ENCODE measurements at places on chromosomes 1 and 21.

DNA sequence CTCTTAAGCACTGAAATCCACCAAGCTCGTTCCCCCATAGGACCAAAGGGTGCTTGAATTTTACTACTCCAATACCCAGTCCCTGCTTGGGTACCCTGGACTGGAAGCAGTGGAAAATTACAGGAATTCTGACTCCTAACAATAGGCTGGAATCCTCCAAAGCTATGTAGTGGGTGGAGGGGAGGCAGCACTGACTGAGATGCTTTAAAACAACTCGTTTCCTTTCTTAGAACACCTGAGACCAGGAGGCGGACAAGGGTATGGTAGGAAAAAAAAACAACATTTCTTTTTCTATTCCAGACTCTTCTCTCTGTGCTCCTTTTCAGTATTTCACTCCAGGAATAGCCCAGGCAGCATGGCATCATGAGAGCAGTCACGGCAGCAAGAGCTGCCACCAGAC lies 2.3 kb downstream of the PEF1 start:
- DNase-seq: no peak

- no peak for DNase-seq
Measured at GRCh38 chr1:17553975-17554700, 14.6 kb downstream of the ARHGEF10L start.

DNA sequence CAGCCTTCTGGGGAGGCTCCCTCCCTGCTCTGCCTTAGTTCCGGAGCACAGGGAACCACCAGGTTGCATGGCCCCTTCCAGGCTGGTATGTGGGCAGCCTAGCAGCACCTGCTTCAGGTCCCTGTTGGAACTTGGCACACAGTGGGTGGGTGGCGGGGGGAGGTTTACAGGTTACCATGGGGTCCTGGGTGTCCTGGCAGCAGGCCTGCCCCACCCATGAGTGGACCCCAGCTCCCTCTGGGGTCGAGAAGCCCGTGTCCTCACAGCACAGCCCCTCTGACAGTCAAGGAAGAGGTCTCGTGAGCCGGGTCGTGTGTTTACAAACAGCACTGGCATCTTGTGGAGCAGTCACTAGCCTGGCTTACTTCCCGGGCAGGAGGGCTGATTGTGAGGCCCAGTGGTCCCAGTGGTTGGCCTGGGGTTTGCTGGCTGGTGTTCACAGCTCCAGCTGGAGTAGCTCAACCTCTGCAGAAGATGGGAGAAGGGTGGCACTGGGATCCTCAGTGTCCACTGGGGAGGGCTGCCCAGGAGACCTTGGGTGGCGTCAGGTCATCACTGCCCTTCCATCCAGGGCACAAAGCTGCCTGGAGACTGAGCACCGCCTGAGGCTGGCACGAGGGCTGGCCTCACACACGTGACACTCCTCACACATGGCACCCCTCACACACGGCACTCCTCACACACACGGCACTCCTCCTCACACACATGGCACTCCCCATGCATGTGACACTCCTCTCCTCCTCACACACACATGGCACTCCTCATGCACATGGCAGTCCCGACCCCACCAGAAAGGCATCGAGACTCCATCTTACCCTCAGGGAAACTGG lies 100.9 kb downstream of the RIPK4 start:
- DNase-seq: no peak

GRCh38 chr1:232184561-232185530 lies 445.1 kb downstream of the SIPA1L2 start:
- DNase-seq: no peak

GRCh38 chr1:18668750-18669404 lies 38.2 kb downstream of the PAX7 start:
- no peak for DNase-seq

GRCh38 chr1:204339541-204339940 lies 20.2 kb downstream of the PLEKHA6 start:
- no peak for DNase-seq

DNA sequence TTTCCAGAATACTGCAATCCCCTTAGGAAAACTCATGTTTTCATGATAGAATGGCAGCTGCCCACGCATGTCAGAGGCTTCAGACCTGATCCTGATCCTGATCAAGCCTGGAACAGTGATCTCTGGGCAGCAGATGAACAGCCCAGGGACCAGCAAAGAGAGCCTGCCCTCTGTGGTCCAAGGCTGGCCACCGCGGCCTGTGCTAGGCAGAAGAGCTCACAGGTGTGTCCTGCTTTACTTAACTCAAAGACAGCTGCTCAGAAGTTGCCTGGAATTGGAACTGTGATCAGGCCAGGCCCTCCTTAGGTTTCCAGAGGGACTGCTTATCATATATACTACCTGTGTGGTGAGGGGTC lies 21.2 kb upstream of the BCAR3 start:
- no peak for DNase-seq

GRCh38 chr1:212561501-212561931 lies 47.0 kb upstream of the ATF3 start:
- DNase-seq: no peak

DNA sequence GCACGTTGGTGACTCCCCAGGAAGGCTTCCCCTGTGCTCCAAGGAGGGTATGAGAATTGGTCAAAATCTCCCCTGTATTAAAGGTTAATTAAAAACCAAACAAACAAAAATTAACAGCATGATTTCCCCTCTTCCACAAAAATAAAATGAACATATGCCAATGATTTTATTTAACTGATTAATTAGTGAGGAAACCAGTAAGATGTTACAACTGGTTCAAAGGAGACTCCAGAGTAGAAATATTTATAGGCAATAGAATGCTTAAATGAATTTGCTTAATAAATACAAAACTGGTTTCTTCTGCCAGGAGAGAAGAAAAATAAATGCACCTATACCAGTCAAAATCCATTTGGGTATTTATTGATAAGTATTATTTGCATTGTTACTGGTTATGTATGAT lies 249.5 kb upstream of the DEPDC1 start:
- no peak for DNase-seq

- no peak for DNase-seq
Measured at GRCh38 chr1:41773144-41773591, 145.6 kb downstream of the HIVEP3 start.

GRCh38 chr1:198007687-198008607 lies 90.8 kb downstream of the LHX9 start:
- DNase-seq: no peak

DNA sequence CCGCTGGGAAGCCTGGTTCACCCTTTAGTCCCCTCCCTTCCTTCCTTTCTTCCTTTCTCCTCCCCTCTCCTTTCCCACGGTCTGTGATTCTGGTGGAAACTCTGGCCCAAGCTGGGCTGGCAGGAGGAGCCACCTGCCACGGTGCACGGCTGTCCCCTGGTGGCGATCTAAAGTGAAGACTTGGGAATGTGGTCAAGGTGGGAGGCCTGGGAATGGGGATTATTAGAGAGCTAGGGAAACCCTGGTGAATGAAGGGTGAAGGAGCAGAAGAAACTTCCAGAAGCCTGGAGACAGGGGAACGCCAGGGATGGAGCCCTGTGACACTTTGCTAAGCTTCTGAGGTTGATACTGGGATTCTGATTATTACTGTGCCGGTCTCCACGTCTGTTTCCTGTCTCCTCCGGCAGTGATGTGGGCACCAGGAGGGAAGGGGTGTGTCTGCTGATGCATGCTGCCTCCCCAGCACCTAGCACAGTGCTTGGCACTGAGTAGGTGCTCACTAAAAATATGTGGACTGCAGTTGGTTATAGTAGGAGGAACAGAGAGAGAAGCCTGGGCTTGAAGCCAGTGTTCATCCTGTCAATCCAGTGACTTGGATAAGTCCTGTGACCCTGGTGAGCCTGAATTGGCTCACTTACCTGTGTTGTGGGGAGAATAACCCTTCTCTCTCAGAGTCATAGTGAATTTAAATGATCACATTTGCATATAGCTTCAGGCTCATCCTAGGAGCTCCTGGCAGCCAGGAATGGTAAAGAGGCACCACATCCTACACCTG lies 71.2 kb upstream of the NBPF3 start:
- peak; percentile 65 for DNase-seq

GRCh38 chr1:191671236-191671635 lies 487.0 kb upstream of the RGS18 start:
- DNase-seq: no peak

- DNase-seq: no peak
Measured at GRCh38 chr1:200819726-200820125, 53.1 kb upstream of the GPR25 start.

- no peak for DNase-seq
Measured at GRCh38 chr1:156083800-156084790, 1.8 kb upstream of the MEX3A start.

DNA sequence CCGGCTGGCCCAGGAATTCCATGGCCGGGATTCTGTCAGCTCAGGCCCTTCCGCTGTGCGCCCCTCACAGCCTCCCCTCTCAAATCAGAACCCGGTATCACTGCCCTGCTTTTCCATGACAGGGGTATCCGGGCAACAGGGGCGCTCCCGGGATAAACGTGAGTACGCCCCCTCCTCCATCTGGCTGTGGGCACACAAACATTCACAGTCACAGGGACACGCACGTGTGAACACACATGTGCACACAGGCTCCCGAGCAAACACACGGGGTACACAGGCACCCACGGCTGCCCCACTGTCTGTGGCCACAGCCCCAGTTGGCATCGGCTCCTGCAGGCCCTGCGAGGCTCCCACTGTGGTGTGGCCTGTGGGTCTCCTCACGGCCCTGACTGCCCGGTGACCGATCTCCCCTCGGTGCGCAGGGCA lies 16.7 kb downstream of the COL6A1 start:
- peak; percentile 0 for DNase-seq

DNA sequence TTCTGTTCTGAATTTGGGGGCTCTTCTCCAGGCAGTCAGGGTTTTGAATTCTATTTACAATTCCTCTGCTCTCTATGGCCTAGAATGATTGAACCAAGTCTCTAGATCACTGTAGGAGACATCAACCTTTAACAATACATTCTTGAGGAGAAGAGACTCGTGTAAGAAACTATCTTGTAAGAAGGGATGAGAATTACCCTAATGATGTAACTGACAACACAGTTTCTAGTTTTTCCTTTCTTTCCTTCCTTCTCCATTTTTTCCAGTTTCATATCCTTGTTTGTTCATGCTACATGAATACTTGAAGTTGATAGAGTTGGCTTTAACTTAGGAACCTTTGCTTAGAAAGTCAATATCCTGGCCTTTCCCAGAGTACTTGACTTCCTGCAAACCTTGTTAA lies 1.3 kb upstream of the ATP1A1 start:
- DNase-seq: no peak

DNA sequence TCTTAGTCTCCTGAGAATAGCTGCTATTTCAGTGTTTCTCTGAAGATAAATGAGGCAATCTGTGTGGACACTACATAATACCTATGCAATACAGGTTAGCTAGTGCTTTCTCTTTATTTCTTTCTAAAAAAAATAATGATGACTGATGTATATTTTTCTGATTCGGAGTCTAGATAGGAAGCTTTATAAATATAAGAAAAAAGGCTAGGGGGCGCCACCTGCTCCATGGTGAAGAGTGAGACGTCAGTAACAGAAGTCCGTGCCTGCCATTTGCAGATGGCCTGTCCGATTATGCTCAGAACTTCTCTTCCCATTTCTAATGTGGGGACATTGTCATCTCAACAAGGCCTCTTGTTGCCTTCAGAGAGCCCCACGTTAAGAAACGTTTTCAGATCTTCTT lies 26.4 kb downstream of the QSOX1 start:
- peak; percentile 49 for DNase-seq

GRCh38 chr21:44773291-44773932 lies 28.2 kb downstream of the UBE2G2 start:
- no peak for DNase-seq

- no peak for DNase-seq
Measured at GRCh38 chr1:182257369-182258063, 134.1 kb downstream of the GLUL start.

- DNase-seq: peak; percentile 73
Measured at GRCh38 chr1:203649999-203650836, 23.6 kb downstream of the ATP2B4 start.

DNA sequence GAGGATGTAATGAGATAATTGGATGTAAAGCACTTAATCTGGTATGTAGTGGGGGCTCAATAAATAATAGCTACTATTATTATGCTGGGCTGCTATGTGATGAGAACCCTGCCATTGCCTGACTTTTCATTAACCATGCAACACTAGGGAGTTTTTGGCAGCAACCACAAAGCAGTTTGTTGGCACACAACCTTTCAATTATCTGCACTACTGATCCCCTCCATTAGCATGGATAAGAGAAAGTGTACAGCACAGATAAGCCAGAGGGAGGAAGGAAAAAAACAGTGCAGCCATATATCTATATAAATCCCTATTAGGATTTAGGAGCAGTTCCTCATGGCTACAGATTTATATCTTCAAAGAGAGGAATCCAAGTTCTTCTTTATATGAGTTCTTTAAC lies 498.5 kb downstream of the NUF2 start:
- DNase-seq: no peak

Data from activated CD4-positive, alpha-beta T cell treated with anti-CD3 and anti-CD28 coated beads for 48 hours (primary cell).